ENCODE measurements at places on chromosomes 2 and 18.

DNA sequence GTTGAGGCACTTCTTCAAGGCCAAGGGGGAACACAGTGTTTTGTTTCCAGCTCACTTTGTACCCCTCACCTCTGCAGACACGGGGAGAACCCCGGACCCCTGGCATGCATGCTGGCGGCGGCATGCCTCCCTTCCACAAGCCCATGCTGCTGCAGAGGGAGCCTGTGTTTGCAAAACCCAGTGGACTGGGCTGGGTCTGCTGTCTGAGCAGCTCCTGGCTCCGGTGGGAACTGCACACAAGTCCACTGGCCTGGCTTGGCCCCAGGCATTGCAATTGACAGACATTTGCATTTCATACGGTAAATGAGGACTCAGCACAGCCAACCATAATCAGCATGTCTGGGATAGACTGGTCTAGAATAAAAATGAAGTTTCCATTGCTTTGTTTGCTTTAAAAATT is 62.4 kb downstream of the RALBP1 start:
- no peak for DNase-seq

GRCh38 chr2:191645032-191645431 is 32.9 kb upstream of the NABP1 start:
- DNase-seq = no peak

DNA sequence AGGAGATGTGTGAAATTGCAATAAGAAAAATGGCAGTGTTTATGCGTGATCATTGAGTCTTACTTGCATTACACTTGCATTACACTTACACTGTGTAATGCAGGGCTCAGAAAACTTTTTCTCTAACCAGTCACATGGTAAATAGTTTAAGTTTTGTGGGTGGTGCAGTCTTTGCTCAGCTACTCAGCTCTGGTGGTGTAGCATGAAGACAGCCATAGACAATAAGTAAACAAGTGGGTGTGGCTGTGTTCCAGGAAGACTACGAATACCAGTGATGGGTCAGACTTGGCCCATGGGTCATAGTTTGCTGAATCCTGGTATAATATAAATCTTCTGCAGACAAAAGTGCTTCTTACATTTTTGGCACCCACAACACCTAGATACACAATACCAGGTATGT is 115.6 kb upstream of the CYP1B1 start:
- no peak for DNase-seq

GRCh38 chr2:218270721-218271486 is 585 bp downstream of the PNKD start:
- DNase-seq = no peak

GRCh38 chr2:10546975-10547391 is 98.9 kb upstream of the ODC1 start:
- DNase-seq = peak; percentile 32

- no peak for DNase-seq
Observed at GRCh38 chr2:69631402-69631801, 12.1 kb downstream of the AAK1 start.

- DNase-seq = no peak
Observed at GRCh38 chr18:5430131-5430530, 113.7 kb downstream of the EPB41L3 start.

- DNase-seq = no peak
Observed at GRCh38 chr2:67646714-67647333, 249.7 kb downstream of the ETAA1 start.

- no peak for DNase-seq
Observed at GRCh38 chr2:55636831-55637230, 19.4 kb upstream of the PPP4R3B start.

- peak; percentile 32 for DNase-seq
Observed at GRCh38 chr2:111534910-111535352, 349.1 kb downstream of the ANAPC1 start.

DNA sequence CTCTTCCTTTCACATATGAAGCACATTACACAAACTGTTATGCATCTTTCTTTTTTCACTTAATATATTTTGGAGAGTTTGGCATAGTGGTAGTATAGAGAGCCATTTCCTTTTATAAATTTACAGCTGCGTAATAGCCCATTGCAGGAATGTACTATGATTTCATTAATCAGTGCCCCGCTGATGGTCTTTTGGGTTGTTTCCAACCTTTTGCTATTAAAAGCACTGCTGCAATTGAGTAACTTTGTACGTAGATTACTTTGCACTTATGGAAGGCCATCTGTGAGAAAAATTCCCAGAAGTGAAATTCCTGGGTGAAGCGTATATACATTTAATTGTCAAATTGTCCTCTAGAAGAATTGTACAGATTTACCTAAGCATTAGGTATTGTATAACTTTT is 565.3 kb upstream of the ZNF804A start:
- DNase-seq = peak; percentile 55
